ENCODE measurements at places on chromosomes 12 and 14.

DNA sequence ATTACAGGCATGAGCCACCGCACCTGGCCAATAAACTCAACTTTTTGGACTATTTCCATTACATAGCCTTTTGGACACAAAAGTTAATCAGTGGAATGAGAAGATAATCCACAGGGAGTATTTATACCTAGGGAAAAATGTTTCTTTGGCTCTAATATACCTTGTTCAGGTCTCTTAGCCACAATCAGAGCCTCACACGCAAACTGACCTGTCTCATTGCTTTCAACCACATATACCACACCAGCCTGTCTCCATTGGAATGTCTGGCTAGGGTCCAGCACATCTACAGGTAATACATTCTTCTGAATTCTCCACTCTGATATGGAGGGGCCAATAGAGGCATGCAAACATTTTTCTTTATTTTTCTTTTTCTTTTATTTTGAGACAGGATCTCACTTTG is 3.8 kb upstream of the RBMS2 start:
- no peak for DNase-seq

DNA sequence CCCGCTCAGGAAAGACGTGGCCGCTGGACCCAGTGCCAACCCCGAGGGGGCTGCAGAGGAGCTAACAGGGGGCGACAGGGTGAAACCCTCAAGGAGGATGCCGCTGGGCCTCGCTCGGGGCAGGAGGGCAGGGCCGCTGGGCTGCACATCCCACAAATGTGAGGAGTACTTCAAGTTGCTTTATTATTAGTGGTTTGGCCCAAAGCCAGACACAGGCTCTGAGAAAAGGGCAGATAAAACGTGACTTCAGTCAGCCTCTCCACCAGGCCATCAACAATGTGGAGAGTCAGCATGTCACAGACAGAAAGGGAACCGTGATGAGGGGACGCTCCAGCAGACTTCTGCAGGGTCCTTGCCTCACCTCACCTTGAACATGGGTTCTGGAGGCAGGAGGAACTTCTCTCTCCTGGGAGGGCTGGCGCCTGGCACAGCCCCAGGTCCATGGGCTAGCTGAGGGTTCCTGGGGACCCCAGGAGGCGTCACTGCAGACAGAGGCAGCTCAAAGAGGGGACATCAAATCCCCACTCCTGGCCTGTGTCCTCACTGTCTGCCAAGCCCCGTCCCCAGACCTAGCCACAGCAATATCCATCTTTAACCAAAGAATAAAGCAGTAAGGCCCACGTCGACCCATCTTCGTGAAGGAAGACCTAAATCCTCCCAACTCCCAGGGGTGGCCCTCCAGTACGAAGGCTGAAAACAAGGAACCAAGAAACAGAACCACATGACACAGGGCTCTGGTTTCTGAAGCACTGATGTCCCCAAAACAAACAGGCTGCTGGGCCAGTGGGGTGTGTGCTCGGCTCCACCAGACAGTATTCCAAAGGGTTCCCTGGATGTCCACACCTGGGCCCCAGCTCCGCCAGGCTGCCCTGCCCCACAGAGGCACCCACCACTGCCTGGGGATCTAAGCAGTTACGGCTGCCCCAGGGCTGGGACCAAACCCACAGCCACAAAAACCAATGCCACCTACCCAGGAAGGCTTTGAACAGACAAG is 35.1 kb downstream of the CCDC85C start:
- peak; percentile 52 for DNase-seq

GRCh38 chr12:14416658-14417057 is 51.2 kb downstream of the ATF7IP start:
- peak; percentile 14 for DNase-seq

- no peak for DNase-seq
Measured at GRCh38 chr12:18277196-18277595, 15.9 kb downstream of the PIK3C2G start.

DNA sequence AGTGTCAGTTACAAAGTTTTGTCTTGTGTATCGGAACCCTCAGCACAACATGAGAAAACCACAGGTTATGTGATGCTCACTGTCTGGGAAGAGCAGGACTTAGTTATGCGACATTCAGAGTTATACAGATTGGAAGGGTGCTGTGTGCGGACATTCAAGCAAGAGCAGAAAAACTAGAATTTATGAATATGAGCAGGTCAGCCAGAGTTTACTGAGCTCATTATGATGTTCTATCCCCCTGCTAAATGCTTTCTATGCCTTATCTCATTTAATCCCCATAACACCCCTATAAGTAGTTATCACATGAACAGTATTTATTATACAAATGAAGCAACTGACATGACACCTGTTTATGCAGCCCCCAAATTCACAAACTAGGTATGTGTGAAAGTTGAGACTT is 1083.2 kb downstream of the FLRT2 start:
- no peak for DNase-seq

All from NCI-H774 (cell line).